ENCODE measurements at places on chromosomes 5 and 9.

GRCh38 chr5:108548684-108549596 is 167.0 kb upstream of the FBXL17 start:
- no peak for DNase-seq

- no peak for DNase-seq
Observed at GRCh38 chr5:156582193-156582598, 255.2 kb downstream of the SGCD start.

GRCh38 chr9:111854799-111855198 is 41.8 kb upstream of the UGCG start:
- no peak for DNase-seq

DNA sequence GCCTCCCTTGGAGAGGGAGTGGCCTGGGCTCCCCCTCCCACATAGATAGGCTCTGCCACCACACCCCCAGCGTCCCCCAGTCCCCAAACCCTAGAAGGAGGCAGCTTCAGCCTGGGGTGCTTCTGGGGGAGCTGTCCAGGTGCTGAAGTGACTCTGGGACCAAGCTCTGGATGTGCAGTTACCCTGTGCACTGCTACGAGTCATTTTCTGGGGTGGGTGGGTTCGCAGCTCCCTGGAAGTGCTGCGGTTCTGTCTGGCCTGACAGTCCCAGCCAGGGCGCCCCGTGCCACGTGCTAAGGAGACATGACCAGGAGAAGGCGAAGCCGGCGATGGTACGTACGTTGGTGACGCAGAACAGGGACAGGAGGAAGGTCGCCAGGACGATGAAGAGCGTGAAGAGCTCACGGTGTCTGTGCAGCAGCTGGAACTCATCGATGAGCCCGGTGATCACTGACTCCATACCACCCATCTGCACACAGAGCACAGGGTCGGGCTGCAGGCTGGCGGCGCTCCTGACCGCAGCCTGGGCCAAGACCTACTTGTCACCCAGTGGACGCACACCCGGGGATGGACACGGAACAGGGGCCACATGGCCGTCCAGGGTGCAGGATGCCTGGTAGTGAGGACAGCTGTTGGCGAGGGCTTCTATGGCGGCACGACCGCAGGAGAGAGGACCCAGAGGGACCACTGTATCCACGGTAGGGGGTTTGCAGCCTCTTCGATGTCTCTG is 35.7 kb downstream of the SLC6A3 start:
- DNase-seq, result no peak

DNA sequence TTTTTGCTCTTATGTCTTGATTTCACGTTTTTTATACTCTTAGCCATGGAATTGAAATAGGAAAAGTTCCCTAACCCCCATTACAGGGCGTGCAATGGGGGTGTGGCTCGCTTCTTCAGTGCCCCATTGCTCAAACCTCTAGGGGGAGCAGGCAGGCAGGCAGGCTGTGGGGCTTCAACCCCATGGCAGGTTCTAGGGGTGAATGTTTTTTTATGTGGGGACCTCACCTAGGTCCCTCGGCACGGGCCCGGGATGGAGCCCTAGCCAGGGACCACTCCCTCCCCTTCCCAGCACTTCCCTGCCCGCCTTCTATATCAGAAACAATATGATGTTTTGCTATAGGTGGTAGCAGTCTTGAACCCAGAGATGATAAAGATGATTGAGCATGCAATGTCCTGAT is 221.3 kb upstream of the SMC2 start:
- DNase-seq, result no peak

DNA sequence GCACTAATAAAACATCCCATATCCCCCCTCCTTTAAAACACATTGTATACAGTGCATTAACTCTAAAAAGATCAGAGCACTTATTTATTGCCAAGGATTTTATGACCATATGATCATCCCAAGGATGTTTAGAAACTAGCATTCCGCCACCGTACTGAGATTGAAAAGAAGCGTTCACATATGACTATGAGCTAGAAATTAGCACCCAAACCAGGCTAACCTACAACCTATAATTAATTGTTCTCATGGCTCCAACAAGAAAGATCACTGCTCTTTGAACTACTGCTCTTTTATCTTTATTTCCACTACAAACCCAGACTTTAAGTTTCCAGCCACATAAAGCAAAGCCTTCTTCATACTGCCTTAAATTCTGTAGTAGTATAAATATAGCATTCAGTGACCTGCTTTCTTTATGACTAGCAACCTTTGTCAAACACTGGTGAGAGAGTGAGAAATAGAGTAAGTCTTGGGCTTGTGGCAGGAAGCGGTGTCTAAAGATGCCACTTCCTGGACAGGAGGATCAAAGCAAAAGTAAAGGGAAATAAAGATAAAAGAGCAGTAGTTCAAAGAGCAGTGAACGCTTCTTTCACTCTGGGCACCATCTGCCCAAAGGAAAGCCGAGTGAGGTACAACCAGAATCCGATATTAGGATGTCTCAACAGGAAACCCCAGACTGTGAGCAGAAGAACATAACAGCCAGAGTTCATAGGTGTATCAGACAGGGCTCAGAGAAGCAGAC is 151.1 kb upstream of the ERCC6L2 start:
- peak; percentile 79 for DNase-seq

DNA sequence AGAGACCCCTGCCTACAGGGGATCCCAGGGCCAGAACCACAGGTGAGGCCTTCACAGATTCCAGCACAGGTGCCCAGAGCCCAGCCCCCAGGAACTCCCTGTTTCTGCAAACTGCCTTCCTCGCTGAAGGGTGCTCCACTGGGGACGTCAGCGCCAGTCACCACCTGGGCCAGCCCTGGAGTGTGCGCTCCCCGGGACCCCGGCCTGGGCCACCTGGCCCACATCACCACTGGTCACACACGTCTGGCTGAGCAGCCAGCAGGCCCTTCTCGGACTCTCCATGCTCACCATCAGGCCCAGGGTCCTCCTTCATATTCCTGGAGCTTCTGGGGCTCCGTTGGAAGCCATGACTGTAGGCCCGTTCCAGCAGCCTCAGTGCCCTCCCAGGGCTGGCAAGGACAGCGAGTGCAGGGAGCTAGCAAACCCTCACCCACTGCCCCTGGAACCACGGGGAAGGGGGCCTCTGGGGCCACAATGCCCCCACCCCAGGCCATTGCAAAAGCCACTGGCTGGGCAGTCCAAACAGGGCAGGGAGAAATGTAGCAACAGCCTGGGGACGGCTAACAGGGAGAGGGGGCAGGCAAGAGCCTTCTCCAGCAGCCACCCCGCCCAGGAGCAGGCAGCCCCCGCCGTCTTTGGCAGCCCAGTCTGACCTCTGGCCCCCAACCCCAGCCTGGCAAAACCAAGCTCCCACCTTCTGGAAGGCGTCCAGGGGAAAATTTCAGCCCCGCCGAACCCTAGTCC is 1.3 kb downstream of the AGPAT2 start:
- no peak for DNase-seq

GRCh38 chr5:134794082-134794481 is 35.5 kb downstream of the DDX46 start:
- no peak for DNase-seq

GRCh38 chr5:149549461-149550267 is 1.6 kb downstream of the CSNK1A1 start:
- DNase-seq, result peak; percentile 26

GRCh38 chr5:133193794-133194193 is 142.0 kb downstream of the HSPA4 start:
- no peak for DNase-seq

DNA sequence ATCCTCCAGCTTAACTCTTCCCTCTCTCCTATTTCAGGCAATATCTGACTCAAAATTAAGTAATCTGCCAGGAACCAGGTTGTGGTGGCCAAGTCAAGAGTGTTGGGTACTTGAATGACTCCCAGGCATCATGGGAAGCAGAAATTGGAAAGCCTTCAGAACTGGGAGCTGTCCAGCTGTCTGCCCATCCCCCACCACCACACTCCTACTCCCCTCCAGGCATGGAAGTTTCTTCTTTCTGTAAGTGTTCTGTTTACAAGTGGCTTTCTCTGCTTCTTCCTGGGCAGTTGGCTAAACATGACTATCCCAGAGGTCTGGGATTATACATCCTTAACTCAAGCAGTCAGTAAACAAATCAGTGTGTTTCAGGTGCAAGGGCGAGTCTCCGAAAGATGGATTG is 14.6 kb upstream of the PBX3 start:
- no peak for DNase-seq

GRCh38 chr5:72552041-72552557 is 44.9 kb upstream of the ZNF366 start:
- no peak for DNase-seq

DNA sequence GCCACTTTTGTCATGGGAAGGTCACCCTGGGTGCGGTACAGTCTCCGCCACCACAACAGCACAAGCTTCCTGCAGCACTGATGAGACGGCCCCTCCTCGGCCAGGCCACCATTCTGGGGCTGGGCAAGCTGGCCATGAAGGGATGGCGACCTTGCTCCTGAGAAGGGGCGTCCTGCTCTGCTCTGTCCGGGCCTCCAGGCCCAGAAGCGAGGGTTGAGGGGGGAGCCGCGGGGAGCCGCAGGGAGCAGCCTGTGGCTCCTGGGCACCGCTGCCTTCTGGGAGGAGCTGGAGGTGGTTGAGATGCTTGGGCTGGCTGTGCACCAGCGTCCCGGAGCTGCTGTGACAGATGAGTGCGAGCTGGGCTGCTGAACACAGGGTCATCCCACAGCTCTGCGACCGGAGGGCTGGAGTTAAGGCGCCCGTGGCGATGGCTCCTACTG is 84.3 kb upstream of the RAPGEF1 start:
- DNase-seq, result no peak

DNA sequence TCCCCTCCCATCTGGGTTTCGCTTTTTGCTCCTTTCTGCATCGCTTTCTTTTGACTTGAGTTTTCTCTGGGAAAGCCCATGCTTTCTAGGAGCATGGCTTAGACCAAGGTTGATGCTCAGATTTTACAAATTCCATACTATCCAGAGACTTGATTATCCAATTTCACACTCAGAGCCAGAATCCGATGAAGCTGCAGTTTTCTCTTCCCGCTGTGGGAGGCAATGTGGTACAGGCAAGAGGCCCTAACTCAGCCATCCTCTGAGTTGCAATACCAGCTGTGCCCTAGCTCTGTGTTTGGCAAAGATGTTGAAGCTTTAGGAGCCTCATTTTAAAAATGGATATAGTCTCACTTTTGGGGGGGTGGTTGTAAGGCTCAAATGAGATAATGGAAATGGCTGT is 85.1 kb downstream of the BRINP1 start:
- no peak for DNase-seq
